ENCODE measurements at places on chromosomes 16 and 17.

GRCh38 chr16:66399031-66399430, 28.1 kb upstream of the BEAN1 start:
- DNase-seq = no peak

- no peak for DNase-seq
These were observed 20.4 kb downstream of the CEP131 start for GRCh38 chr17:81202318-81202717.

GRCh38 chr17:78879635-78880186, 23.3 kb downstream of the CEP295NL start:
- DNase-seq = no peak

- DNase-seq = peak; percentile 27
These were observed 759 bp downstream of the ELAC2 start for GRCh38 chr17:13016881-13017654.

- DNase-seq = no peak
These were observed 156.4 kb upstream of the FOXF1 start for GRCh38 chr16:86353948-86354347.

DNA sequence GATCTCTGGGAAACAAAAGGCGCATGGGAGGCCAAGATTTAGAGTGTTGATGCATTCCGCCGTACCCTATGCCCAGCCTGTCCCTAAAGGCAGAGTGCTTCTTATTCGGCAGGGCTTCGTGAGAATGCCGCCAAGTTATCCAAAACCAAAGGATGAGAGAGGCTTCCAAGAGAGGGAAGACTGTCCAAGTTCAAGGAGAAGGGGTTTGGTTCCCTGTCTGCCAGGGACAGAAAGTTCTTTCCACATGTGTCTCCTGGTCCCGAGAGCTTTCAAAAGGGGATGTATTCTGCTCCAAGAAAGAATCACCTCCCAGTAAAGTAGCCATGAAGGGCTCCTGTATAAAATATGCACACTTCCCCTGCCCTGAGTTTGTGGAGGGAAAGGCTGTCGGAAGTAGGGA, 42.1 kb upstream of the CLEC18A start:
- no peak for DNase-seq

DNA sequence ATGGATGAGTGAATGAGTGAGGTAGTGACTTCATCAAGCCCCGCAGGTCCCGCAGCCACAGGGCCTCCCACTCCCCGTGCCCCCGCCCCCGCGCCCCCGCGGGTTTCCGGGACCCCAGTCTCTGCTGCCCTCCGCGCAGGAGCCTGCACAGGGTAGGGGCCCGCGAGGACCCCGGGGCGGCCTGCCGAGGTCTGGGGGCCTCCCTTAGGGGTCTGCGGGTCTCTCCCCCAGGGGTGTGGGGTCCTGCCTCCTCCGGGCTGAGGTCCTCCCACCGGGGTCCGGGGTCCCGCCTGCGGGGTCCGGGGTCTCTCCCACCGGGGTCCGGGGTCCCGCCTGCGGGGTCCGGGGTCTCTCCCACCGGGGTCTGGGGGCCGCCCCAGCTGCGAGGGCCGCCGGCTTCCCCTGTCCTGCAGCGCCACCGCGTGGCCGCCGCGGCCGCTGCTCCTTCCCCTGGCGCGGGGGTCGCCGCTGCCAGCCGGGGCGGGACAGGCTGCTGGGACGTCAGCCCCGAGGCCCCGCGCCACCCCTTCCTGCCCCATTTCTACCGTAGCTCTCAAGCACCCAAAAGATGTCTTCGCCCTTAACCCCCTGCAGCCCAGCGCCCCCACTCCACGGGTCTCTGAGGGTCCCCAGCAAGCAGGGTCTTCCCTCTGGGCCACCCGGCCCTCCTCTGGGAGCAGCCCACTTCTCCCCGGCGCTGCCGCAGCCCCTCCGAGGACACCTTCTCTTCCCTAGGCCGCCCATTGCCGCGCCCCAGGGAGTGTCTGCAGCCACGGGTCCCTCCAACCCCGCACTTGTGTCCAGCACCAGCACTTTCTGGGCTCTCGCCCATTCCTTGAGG, 10.4 kb upstream of the CHMP6 start:
- DNase-seq = no peak

DNA sequence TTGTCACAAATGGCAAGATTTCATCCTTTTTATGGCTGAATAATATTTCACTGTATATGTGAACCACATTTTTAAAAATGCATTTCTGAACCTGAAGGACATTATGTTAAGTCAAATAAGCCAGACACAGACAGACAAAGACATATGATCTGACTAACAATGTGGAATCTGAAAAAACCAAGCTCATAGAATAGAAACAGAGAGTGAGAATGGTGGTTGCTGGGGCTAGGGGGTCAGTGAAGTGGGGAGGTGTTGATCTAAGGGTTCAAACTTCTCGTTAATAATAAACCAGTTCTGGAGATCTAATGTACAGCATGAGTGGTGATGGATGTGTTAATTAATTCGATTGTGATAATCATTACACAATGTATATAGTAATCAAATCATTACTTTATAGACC, 475.1 kb downstream of the WWOX start:
- no peak for DNase-seq

- DNase-seq = no peak
These were observed 24.9 kb downstream of the SCNN1G start for GRCh38 chr16:23207485-23207884.

- DNase-seq = peak; percentile 45
These were observed 82.0 kb upstream of the PLCG2 start for GRCh38 chr16:81696961-81697615.

- peak; percentile 54 for DNase-seq
These were observed 11.2 kb upstream of the DNAH17 start for GRCh38 chr17:78588258-78589030.

GRCh38 chr17:65142247-65142646, 5.1 kb downstream of the RGS9 start:
- no peak for DNase-seq

GRCh38 chr16:57787519-57787905, 14.8 kb downstream of the KIFC3 start:
- no peak for DNase-seq

DNA sequence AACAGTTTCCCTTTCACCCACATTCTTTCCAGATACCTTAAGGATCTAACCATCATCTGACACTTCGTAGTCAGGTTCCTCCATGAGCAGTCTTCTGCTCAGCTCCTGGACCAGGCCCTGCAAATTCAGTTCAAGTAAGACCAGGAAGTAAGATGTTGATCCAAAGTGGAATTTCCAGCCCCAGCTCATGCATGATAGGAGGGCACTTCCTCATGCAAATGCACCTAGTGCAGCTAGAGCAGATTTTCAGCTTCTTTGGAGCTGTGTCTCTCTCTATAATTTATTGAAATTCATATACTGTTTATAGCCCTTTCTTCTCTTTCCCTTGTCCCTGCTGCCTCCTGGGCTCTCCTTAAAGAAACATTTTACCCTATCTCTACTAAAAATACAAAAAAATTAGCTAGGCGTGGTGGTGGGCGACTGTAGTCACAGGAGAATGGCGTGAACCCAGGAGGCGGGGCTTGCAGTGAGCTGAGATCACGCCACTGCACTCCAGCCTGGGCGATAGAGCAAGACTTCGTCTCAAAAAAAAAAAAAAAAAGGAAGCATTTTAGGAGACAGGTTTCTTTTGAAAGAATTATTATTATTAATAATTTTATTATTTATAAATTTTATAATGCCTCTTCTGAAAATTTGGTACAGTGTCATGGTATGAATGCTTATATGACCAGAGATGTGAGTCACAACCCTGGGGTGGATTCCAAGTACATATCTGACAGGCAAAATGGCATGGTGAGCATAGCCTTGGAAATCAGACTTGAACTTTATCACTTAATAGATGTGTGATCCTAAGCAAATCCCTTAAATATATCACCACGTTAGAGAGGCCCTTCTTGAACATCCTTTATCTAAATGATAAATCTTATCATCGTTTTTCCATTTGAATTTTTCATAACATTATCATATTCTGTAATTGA, 94.3 kb downstream of the SSH2 start:
- DNase-seq = no peak

DNA sequence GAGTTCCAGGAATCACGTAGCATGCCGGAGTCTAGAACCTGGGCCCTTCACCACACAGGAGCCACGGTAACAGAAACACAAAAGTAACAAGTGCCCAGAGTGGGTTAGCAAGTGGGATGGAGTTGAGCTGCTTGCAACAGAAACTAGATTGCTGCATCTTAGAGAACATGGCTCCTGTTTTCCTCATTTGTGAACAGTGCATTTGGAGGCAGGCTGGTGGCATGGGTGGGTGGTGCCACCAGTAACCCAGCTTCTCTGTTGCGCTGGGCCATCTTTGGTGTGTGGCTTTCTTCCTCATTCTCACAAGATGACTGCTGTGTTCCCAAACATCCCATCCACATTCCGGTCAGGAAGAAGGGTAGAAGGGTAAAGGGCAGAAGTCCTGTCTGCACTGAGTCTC, 95.5 kb downstream of the KATNIP start:
- DNase-seq = no peak

DNA sequence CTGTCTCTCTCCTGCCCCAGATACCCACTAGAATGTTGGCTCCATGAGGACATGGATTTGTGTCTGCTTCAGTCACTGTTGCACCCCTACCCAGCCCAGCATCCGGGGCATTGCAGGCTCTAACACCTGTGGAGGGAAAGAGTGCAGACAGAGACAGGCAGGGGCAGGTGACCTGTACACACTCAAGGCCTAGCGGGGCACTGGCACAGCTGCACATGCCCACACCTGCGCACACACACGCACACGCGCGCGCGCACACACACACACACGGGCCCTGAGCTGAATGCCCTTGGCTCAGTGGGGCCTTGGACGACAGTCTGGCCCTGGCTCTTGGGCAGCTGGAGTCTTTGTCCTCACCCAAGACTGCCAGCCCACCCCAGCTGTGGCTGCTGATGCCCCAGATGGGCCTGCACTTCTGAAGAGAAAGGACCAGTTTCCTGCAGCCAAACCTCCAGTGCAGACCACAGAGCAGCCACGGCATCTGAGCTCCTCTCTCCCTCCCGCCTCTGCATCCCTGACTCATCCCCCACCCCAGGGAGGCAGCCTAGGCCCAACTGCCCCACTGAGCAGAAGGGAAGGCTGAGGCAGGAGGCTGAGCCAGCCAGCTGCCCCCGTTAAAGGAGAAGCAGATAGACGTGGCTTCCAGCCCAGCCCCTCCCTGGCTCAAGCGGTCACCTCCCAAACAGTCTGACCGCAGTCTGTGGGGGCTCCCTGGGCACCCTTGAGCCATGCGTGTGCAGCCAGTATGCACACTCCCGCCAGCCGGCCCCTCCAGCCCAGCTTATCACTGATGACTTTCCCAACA, 12.3 kb upstream of the RAI1 start:
- DNase-seq = no peak

DNA sequence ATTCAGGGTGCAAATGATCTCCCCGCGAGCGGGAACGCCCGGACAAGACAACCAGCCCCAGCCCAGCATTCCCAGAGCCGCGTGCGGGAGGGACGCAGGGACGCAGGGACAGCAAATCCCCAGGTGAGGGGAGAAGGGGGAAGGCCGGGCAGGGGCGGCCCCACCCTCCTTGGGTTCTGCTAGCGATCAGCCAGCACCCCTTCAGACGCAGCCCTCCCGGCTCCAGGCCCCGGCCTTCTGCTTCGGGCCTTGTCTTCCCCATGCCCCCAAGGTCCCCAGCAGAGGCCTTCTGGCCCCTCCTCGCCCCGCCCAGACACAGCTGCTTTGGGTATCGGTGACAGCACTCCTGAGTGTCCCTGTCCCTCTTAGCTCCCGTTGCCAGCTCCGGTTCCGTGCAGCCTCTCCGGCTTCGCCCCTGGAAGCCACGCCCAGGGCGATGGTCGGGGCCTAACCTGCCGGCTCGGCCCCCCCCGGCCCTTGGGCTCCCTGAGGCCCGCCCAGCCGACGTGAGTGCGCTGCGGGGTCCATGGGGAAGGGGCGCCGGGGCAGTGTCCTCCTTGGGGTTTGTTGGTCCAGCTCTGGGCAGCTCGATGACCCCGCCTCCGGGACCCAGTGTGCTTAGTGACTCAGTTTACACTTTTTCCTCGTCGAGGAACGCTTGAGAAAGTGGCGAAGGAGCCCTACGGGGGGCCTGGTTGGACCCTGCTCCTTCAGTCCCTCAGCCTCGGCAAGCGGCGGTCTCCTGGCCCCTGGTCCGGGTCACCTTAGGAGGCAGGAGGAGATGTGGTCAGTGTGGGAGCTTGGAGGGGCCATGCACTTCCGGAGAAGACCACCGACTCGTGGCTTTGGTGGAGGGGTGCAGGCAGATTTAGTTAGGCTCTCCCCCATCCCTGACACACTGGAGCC, 50.5 kb upstream of the AMZ2 start:
- no peak for DNase-seq

DNA sequence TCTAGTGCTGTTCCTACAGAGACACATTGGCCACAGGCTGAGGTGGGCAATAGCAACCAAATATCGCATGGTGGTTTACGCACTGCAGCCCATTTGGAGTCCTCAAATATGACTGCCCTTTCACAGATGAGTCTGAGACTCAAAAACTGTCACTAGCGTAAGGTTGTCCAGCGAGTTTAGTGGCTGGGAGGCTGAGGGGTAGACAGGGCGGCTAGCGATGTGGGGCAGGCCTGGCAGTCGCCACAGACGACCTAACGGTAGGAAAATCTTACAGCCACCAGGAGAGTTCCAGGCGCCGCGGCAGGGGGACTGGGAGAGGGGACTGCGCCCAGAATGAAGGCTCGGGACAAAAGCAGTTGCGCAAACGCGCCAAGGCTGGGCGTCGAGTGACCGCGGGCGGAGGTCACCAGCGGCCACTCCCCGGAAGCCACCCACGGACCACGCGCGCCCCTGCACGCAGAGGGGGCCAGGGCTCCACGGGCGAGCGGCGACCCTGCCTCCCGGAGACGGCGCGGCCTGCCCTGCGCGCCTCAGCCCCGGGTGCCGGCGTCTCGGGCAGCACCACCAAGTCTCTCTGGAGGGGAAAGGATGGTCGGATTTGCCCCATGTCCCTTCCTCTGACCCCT, 699 bp upstream of the MAP1LC3B start:
- DNase-seq = peak; percentile 76

GRCh38 chr17:4696437-4696805, 7.5 kb downstream of the PELP1 start:
- no peak for DNase-seq

DNA sequence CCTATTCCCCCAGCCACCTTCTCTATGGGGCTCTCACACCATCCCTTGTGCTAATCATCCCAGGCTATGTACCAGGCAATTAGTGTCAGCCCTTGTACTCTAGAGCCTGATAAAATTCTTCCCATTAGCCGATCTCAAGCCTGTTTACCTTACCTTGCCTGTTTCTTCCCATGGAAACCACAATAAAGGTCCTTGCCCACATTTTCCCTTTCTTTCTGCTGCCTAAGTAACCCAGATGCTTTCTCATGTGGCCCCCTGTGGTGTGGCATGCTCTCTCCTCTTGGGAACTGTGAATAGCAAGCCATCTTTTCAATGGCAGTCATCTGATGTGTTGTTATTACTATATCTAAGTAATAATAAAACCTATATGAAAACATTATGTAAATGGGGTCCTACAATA, 265.8 kb upstream of the ELAC2 start:
- no peak for DNase-seq

GRCh38 chr16:88016964-88017363, 65.7 kb downstream of the BANP start:
- no peak for DNase-seq

DNA sequence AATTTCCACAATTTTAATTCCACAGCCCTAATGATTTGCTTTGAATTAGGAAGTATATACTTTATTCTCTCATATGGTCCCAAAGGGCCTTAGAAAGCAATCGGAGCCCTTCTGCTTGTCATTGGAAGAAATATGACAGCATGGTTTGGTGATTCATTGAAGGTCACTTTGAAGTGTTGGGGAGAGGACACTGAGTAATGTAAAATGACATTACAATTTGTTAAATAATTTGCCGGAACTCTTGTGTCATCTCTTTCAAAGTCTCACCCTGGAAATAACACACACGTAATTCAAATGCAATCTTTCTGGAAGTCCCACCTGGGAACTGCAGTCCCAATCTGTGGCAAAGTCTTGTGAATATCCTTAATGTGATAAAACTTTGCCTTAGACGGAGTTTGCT, 59.8 kb downstream of the BMERB1 start:
- DNase-seq = peak; percentile 73
